Lung microvascular endothelial cell (primary cell): ENCODE measurements at places on chromosomes 3 and 15.

- DNase-seq, result peak; percentile 72
Measured at GRCh38 chr3:124246949-124247348, 255.0 kb upstream of the ROPN1 start.

- peak; percentile 50 for DNase-seq
Measured at GRCh38 chr3:147521646-147522045, 112.5 kb downstream of the ZIC1 start.

GRCh38 chr3:69094467-69095205 is 9.9 kb downstream of the ARL6IP5 start:
- DNase-seq, result no peak

DNA sequence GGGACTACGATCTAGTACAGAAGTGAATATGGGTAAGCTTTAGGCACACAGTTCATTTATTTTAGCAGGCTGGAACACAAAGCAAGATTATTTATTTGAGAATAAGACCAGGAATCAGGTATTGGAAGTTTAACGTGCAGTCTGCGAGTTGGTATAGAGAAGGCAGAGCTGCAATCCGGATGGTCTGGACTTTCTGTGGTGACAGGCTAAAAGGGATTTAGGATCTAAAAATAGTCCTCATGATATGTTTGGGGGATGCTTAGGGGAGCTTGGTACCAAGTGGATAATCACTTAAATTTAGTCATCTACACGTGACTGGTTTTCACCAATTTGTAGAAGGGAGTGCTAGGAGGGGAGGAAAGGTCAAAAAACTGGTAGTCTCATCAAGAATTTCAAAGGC is 119.4 kb downstream of the DLG1 start:
- DNase-seq, result no peak

- no peak for DNase-seq
Measured at GRCh38 chr3:108527817-108528216, 17.4 kb upstream of the MYH15 start.

DNA sequence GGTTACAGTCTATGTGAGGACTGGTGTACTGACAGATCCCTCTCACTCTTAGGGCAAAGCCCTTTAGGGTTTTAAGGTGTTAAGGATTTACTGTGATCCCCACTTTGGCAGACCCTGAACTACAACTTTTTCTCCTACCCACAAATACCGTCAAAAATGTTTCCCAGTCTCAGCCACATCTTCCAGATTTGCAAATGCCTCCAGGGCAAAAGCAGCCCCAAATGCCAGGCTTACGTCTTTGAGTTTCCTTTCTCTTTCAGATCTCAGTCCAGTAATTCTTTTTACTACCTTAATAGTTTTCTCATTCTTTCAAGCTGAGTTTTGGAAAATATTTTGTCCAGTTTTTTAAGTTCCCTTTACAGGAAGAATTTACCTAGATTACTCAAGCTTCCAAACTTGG is 13.4 kb upstream of the ITGA11 start:
- no peak for DNase-seq

GRCh38 chr15:87345961-87346360 is 910.6 kb downstream of the NTRK3 start:
- no peak for DNase-seq

DNA sequence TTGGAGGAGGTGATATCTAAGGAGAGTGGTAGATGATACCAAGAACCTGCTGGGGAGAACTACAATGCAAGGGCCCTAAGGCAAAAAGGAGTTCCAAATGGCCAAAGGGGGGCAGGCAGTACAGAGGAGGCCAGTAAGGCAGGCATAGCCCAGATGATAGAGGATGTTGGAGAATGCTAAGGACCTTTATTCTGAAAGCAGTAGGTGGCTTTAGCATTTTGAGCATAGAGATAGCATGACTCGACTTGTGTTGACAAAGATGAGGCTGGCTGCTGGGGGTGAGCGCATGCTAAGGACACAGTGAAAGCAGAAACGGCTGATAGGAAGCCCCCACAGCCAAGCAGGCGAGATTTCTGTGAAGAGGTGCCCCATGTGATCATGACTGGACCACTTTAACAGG is 419.3 kb downstream of the ERC2 start:
- DNase-seq, result no peak

DNA sequence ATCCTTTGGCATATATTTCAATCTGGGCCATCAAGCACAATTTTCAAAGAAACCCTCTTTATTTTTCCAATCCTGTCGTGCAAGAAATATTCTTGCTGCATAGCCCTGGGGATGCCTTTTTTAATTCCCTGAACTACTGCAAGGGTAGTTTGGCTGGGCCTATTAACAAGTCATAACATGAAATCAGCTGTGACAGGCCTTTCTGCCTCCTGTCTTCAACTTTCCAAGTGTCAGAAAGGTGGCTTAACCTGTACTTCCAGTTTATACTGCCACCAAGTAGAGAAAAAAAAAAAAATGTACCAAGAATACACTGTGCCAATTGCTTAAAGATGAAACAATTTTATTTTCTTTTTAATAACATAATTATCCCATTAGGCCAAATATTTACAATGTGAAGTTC is 32.4 kb upstream of the SPPL2A start:
- no peak for DNase-seq

DNA sequence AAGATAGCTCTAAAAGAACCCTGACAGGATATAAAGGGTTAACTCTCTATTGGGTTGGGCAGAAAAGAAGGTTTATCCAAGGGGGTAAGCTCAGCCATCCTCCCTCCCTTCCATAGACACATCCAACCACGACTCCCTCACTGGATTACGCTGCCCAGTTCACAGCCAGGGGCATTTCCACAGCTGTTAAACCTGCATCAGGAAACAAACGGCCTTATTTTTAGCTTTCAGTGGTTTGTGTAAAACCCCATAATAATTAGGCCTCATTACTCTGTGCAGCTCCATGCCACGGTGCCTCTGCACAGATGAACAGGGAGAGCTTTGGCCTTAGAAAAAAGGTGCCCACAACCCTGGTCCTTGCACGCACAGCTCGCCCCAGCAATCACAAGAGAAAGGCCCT is 110.6 kb downstream of the GABRB3 start:
- DNase-seq, result no peak

- DNase-seq, result no peak
Measured at GRCh38 chr15:100336061-100336460, 5.7 kb downstream of the ADAMTS17 start.

DNA sequence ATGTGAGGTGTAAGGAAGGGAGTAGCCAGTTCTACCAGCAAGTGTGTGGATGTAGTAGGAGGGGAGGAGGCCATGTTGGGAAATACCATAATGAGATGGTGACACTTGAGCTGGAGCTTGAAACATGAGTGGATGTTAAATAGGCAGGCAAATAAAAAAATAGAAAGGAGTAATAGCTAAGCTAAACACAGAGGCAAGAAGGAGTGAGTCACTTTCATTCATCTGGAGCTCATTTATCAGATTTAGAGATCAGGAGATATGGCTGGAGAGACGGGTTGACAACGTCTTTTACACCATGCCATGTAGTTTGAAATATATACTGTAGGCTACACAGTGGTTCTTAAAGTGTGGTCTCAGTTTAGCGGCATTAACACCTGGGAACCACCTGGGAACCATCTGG is 390.5 kb downstream of the DIPK2A start:
- no peak for DNase-seq

GRCh38 chr3:160702290-160702689 is 25.3 kb downstream of the ARL14 start:
- DNase-seq, result no peak

DNA sequence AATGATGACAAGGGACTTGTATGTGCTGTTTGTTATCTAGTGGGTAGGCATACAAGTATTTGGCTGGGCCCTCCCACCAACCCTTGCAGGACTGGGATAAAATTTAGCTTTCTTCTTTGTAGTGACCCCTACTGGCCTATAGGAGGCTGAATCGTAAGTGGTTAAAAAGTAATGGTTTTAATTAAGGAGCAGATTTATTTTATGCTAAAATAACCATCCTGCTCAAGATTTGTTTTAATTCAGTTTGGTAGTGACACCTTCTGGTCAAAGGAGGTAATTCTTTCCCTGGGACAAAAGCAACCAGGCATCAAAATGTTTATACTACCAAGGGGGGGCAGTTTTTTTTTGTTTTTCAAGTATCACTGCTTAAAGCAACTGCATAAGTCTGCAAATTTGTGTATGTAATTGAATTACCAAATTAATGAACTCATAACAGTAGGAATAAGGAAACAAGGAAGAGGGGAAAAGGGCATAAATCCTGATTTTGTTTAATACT is 70.7 kb downstream of the TOP2B start:
- peak; percentile 86 for DNase-seq

DNA sequence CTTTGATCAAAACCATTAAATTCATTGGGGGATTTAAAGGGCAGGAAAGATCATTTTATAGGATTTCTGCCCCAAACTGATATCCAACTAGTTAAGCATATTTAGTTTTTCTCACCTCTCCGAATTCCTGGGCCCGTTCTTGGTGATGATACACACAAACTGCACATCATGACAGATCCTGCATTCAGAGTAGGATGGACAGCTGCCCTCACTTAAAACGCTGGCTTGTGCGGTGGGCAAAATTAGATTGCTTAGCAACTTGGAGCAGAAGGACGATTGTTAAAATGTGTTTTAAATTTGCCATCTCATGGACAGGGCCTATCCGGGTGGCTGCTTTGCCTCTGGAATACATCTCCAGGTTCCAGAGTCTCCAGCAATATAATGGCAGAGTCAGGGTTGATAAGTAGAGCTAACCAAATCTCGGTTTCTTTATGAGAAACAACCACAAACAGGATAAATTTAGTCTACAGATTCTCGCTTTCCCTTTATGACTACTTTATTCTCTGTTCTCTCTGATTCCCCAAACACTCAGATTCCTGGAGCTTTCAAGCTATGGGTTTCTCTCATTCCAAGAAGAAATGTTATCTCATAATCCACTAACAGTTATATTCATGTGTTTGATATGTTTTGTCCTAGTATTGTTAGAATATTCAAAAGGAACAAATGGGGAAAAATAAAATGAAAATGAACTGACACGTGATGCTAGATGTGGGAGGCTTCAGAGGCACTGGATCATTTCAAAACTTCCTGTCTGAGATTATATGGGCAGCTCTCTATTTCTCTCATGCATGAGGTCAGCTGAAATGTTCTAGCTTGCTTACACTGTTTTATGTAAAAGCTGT is 1014.1 kb upstream of the SEMA6D start:
- DNase-seq, result no peak

GRCh38 chr3:39130693-39131265 is 22.6 kb downstream of the CSRNP1 start:
- no peak for DNase-seq
